ENCODE measurements at places on chromosomes 3 and 15. TPM values are rescaled to one million over a fixed set of nuclear protein-coding genes. Genes with fewer than 3 reads are reported as not detected.

PLA2G4D gene
- not detected for total RNA-seq

IFT122 gene
- 22.0 TPM for total RNA-seq

LRIG1 gene
- total RNA-seq, result 126 TPM

GP9 gene
- total RNA-seq, result not detected

TFDP2 gene
- total RNA-seq, result 17.0 TPM

APH1B gene
- 14.3 TPM for total RNA-seq

CHRM5 gene
- total RNA-seq, result not detected

C3orf49 gene
- not detected for total RNA-seq

ACOX2 gene
- 1.8 TPM for total RNA-seq

P2RY13 gene
- total RNA-seq, result not detected

CPLX3 gene
- total RNA-seq, result not detected

C15orf62 gene
- total RNA-seq, result 0.53 TPM

ALG1L2 gene
- total RNA-seq, result not detected

CCDC66 gene
- total RNA-seq, result 11.9 TPM

THPO gene
- total RNA-seq, result 0.07 TPM

SLC9C1 gene
- total RNA-seq, result under 0.01 TPM

CCDC13 gene
- total RNA-seq, result 0.33 TPM

PLA2G4E gene
- not detected for total RNA-seq

CFAP91 gene
- 0.92 TPM for total RNA-seq

FEZF2 gene
- not detected for total RNA-seq

CELSR3 gene
- total RNA-seq, result 0.20 TPM

CCR9 gene
- not detected for total RNA-seq

EXD1 gene
- total RNA-seq, result not detected

SPSB4 gene
- total RNA-seq, result not detected

TF gene
- 0.18 TPM for total RNA-seq

OCA2 gene
- total RNA-seq, result not detected

LIPH gene
- total RNA-seq, result 0.07 TPM

B3GALNT1 gene
- total RNA-seq, result 41.2 TPM

GOLGA8T gene
- 0.20 TPM for total RNA-seq

GPR27 gene
- total RNA-seq, result not detected

FSD2 gene
- total RNA-seq, result not detected

MITF gene
- total RNA-seq, result 3.3 TPM

GP5 gene
- total RNA-seq, result 0.07 TPM

ZPLD1 gene
- 0.07 TPM for total RNA-seq

ANKDD1A gene
- total RNA-seq, result 2.1 TPM

CCDC33 gene
- total RNA-seq, result not detected

AP4E1 gene
- 12.9 TPM for total RNA-seq

IGDCC3 gene
- not detected for total RNA-seq

ITIH1 gene
- not detected for total RNA-seq

GOLGA6D gene
- total RNA-seq, result not detected

ZNF80 gene
- not detected for total RNA-seq

RPL32 gene
- 2,003 TPM for total RNA-seq

CAMP gene
- not detected for total RNA-seq

CD80 gene
- total RNA-seq, result not detected

PPP1R14D gene
- not detected for total RNA-seq

AP3B2 gene
- total RNA-seq, result not detected

MPI gene
- 57.3 TPM for total RNA-seq

All from pulmonary artery endothelial cell (primary cell).